ENCODE measurements at places on chromosomes 12 and 14.

- DNase-seq: no peak
Observed at GRCh38 chr12:9626291-9626690, 18.6 kb upstream of the KLRB1 start.

- no peak for DNase-seq
Observed at GRCh38 chr14:104503691-104504090, 75.9 kb upstream of the C14orf180 start.

DNA sequence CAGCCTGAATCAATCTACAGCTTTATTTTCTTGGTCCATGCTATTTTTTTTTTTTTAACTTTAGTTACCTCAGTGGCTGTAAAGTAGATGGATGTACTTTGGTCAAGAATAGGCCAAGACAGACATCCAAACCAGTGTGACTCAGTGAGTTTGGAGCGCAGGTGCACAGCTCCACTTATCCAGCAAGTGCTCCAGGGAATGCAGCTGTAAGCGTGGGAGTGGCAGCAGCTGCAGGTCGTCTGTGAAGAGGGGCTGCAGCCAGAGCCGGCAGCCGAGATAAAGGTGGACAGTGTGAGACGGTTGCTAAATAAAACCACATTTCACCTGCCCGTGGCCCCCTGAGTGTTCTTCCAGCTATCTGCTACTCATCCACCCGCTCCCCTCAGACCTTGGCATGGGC lies 1018.7 kb downstream of the AACS start:
- no peak for DNase-seq

DNA sequence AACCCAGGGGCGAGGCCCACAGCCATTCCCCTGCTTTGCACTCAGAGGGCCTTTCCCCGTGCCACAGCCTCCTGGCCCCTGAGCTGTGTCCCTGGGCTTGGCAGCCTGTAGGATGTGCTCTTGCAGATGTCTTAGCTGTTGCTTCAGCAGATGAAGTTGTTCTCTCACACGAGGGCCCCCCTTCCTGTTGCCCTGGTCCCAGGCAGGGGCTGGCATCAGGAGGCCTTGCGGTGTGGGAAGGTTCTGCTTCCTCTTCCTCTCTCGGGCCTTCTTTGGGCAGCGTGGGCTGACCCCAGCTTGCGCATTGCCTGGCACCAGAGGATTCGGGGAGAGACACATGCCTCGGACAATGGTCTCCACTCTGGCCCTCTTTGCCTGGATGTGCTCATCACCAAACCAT lies 12.7 kb downstream of the PROX2 start:
- no peak for DNase-seq

DNA sequence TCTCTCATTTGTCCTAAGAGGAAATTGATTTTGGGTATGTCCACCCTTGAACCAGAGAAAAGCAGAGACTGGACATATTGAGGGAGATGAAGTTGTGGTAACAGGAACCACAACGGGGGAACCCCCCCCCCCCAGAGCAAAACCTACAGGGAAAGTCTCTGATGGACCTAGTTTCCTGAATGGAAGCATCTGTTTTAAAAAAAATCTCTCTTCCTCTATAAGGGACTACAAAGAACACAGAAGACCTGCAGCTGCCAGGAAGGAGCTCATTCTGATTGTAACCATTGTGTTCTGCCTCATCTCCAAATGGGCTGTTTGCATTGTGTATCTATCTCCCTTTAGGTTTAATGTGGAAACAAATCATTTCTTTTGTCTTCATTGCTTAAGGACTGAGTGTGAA lies 13.4 kb downstream of the C1S start:
- DNase-seq: no peak
